ENCODE measurements at places on chromosomes 2 and 18.

- DNase-seq: no peak
Measured at GRCh38 chr2:99833586-99834201, 308.7 kb downstream of the AFF3 start.

- DNase-seq: no peak
Measured at GRCh38 chr2:54577944-54578647, 122.0 kb downstream of the SPTBN1 start.

DNA sequence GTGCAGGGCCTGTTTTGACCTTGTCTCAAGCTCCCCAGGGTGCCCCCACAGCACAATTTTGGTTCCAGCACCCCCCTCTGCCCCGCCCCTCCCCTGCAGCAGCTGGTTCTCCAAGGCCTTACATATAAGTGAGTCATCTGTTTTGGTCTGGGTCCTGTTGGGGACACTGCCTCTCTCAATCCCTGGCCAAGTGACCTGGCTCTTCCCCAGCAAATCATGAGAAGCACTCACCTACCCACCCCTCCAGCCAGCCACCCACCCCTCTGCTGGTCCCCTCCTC is 90.5 kb downstream of the INHBB start:
- DNase-seq: no peak

GRCh38 chr18:35816003-35816402 is 156.5 kb upstream of the RMP24 start:
- no peak for DNase-seq

DNA sequence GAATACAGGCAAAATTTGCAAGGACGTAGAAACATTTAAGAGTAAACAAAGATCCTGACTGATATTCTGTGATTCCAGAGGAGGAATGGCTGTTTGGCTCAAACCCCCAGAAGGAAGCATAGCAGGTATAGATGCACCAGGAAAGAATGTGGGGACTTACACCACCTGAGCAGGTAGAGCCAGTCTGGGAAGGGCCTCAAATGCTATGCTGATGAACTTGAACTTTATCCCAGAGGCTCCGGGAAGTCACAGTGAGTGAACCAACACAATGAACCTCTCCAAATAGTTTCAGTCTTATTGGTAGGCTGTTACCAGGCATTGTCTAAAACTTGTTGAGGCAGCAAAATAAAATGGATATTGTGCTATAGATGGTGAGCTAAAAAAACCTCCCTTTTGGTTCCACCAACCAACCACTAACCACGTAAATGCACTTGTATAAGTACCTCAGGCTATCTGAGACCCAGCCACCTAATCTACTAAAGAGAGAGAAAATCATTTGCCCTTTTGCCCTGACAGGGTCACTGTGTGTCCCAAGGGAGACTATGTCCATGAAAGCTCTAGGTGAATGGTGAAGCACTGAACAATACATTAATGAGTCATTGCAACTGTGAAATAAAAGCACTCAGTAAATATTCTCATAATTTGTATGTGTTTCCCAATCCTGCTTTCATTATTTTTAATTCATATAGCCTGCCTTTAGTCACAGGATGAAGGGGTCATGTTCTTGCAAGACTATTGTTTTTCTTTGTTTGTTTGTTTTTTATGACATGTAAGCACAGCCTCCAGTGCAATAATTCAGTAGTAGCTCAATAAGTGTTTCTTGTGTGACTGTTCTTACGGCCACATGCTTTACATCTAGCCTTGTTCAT is 911.6 kb downstream of the EPHA4 start:
- no peak for DNase-seq

GRCh38 chr18:9684881-9685614 is 23.1 kb upstream of the RAB31 start:
- peak; percentile 50 for DNase-seq

- no peak for DNase-seq
Measured at GRCh38 chr2:233297076-233297475, 10.5 kb upstream of the SAG start.

GRCh38 chr2:41999592-42000281 is 48.1 kb upstream of the PKDCC start:
- DNase-seq: no peak

GRCh38 chr2:219408631-219409030 is 9.5 kb upstream of the DES start:
- DNase-seq: no peak

DNA sequence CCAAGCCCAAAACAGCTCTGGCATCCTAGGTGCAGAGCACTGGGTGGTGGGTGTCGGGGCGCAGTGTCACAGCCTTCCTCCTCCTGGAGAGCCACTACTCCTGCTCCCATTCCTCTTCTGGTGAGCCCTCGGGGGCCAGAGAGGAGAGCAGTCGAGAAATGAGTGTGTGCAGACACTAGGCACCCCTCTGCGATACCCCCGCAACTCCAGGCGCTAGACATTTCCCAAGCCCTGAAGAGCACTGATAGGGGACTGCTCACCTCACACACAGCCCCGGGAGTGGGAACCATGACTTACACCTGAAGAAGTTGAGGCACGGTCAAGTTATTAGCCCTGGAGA is 54.2 kb downstream of the FAM168B start:
- no peak for DNase-seq

DNA sequence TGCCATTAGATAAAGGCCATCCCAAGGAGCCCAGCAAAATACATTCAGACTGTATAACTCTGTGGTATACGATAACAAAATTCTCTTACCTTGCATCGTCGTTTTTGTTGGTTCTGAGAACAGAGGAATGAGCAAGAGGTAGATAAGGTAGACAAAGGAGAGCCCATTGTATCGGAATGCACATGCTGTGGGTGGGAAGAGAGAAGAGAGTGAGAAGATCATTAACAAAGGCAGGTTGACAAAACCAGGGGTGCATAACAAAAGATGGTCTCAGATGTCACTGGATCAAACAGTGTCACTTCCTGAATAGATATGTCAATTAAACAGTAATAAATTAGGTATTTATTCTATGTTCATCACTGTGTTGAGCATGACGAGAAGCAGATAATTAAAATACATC is 83.3 kb downstream of the PIEZO2 start:
- no peak for DNase-seq

GRCh38 chr18:78725426-78725825 is 254.2 kb upstream of the SALL3 start:
- no peak for DNase-seq

DNA sequence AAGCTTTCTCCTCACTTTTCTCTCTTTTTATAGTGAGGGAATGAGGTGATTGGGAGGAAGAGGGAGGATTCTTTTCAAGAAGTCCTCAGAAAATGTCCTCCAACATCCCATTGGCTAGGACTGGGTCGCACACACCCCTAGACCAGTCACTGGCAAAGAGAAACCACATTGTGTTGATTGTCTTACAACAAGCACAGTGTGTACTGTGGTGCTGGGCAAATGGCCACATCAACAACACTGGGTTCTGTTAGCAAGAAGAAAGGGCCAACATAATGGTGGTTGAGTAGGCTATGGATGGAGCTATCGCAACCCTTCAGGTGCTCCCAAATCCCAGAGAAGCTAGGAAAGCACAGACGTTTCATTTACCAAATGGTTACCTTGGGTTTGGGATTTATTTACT is 18.7 kb upstream of the PTPN4 start:
- no peak for DNase-seq

DNA sequence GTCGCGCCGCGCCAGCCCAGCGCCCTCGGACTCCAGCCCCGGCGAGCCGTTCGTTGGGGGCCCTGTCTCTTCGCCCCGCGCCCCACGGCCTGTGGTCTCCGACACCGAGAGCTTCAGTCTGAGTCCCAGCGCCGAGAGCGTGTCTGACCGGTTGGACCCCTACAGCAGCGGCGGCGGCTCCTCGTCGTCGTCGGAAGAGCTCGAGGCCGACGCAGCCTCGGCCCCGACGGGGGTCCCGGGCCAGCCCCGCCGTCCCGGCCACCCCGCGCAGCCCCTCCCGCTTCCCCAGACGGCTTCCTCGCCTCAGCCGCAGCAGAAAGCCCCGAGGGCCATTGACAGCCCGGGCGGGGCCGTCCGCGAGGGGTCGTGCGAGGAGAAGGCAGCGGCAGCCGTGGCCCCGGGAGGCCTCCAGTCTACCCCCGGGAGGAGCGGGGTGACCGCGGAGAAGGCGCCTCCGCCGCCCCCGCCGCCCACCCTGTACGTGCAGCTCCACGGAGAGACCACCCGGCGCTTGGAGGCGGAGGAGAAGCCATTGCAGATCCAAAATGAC is 1.4 kb downstream of the PHLPP1 start:
- DNase-seq: peak; percentile 72

DNA sequence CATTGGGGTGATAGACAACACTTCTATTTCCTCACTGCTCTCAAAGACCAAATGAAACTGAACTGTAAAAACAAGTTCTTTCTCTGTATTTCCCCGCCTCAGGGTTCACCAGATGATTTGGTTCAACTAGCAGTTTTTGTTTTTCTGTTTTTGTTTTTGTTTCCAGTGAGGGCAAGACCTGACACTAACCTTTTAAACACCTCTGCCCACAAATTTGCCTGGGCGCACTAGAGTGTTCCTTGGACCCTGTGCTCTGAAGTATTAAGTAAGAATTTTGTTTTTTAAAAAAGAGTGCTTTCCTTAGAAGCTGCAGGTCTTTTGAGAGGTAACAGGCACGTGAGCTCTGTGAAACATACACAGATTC is 92.9 kb downstream of the DYSF start:
- DNase-seq: no peak

DNA sequence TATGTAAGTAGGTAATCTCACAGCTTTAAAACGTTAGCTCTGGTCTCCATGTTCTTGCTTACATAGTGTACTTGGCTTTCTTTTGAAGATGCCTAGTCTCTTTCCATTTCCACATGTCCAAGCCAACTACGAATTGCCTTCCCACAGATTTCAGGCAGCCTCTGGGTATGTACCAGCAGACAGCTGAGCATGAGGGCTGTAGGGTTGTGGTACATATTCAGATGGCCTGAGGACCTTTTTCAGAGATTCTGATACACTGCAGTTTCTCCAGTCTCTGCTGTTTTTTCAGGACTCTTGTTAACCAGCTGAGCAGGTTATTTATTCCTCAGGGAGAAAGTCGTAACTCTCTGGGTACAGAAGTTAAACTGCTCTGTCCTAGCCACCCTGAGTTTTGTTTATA is 3.1 kb upstream of the KCNJ13 start:
- DNase-seq: no peak

DNA sequence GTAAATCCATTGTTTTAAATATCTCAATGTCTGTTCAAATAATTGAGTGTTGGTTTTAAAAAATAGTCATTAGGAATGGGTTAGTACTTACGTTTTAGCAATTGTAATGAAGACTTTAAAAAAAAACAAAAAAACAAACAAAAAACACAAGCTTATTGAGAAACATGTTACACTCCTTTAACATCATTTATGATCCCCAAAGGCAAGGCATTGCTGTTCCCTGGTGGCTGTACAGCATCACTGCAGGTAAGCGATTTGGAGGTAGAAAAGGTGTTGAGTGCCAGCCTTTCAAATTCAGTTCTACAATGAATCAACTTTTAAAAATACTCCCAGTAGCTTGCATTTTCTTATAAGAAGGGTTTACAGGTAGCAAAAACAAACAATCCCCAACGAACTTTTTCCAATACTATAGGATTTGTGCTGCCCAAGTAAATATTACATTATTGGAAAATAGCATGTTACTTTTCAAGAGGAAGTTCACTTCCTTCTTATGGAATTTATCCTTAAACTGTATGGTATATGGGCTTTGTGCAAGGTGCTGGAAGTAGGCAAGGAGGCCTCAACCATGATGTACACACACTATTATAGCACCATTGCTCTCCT is 27.5 kb downstream of the CNRIP1 start:
- peak; percentile 37 for DNase-seq

DNA sequence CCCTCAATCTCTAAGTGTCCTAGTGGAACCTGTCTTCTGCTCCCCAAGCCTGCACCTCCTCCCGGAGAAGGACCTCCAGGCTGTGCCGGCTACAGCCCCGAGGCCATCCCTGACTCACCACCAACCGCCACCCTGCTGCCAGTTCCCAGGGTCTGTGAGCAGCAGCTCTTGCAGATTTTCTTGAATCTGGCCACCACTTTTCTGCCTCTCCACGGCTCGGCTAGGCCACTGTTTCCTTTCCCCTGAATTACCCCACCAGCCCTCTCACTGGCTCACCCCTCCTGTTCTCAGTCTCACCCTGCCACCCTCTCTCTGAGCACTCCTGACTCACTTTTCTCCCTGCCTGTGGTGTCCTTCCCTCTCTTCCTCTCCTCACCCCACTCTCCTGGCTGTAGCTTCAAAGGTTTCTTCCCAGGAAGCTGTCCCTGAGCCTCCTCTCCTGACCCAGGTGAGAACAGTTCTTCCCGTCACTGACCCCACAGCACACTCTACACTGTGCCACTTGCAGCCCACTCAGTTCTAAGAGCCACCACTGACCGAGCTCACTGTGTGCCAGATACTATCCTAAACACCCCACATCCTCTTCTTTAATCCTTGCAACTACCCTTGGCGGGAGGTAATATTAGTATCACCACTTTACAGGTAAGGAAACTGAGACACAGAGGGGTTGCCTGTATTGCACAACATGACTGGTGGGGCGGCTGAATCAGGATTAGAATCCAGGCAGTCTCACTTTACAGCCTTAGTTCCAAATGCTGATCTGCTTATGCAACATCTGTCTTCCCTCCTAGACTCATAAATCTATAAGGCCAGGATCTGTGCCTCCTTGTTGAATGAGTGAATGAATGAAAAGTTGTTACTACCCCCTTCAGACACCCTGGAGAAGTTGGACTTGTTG is 111.6 kb downstream of the SMAD7 start:
- DNase-seq: peak; percentile 82

- no peak for DNase-seq
Measured at GRCh38 chr18:36867056-36867455, 38.1 kb downstream of the KIAA1328 start.

DNA sequence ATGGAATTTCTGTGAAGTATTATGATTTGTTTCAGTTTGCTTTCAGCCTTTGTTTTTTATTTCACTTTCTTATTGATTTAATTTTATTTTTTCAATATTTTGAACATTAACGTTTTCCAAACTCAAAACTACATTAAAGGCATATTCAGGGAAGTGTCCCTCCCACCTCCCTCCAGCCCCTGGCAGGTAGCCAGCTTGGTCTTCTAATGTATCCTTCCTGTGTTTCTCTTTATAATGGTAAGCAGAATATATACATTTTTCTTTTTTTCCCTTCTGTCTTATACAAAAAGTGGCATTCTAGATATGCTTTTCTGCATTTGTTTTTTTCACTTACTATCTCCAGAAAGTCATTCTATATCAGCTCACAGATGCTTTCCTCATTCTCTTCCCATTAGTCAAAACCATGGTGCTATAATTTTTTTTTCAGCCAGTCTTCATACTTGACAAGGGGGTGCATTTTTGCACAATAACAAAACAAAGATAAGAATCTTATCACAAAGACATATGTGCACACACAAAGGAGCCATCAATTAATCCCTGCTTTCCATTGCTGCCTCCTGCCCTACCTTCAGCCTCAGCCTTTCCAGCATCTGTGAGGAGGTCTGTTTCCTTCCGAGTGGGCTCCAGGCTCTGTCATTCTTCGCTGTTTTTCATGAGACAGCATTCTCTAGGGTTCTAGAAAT is 33.7 kb upstream of the TMEM177 start:
- peak; percentile 57 for DNase-seq

GRCh38 chr18:61575419-61575818 is 242.2 kb downstream of the CDH20 start:
- DNase-seq: peak; percentile 60

DNA sequence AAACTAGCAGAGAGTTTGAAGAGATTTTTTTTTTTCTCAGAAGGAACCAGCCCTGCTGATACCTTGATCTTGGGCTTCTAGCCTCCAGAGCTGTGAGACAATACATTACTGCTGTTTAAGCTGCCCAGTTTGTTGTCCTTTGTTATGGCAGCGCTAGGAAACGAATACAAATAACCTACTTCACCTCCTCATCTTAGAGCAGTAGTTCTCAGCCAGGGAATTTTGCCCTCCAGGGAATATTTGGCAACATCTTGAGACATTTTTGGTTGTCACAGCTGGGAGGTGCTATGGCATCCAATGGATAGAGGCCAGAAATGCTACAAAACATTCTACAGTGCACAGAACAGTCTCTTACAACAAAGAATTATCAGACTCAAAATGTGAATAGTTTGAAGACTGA is 43.9 kb upstream of the BCL11A start:
- DNase-seq: peak; percentile 4
